ENCODE measurements at places on chromosomes 5 and 9.

- no peak for DNase-seq
Observed at GRCh38 chr5:131259326-131259725, 4.5 kb upstream of the CDC42SE2 start.

DNA sequence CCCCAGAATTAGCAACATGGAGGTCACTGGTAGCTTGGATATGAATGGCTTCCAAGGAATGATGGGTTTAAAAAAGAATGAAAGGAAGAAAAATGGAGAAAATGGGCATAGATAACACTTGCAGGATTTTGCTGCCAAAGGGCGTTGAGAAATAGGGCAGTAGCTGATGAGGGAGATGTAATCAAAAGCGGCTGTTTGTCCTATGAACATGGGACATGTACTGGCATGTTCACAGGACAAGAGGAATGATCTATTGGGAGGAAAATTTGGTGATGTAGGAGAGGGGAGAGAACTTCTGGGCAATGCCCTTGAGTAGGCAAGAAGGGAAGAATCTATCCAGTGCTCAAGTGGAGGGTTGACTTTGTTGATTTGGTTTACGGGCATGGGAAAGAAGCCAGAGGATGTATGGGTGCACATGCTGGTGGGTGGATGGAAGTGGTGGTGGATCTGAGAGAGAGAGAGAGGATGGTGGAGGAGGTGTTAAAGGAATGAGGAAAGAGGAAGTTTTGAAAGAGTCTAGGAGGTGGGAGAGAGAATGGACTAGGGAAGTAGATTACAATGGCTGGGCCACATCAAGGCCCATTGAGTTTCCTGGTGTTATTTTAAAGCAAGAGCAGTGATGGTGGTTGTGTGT lies 115.1 kb upstream of the MVB12B start:
- DNase-seq: no peak

DNA sequence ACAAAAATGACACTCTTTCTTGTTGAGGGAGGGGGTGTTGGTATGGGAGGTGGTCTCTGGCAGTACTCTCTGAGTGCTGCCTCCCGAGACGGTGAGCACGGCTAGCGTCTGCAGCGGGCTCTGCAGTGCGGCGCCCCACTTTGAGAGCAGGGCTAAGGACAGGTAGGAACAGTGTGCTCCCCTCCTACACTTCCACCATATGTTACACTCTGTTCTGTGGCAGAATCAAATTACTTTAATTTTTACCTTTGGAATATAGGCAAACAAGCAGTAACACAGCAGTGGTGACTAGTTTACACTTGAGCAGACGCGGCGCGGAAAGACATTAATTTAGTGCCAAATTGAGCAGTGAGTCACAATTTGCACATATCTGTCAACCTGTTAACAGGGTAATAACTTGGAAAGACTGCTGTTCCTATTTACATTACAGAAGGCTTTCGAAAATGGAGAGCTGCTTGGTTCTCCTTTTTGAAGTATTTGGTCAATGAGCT lies 136.3 kb downstream of the MED27 start:
- no peak for DNase-seq

- DNase-seq: no peak
Observed at GRCh38 chr9:89686126-89686525, 81.3 kb downstream of the GADD45G start.

- DNase-seq: no peak
Observed at GRCh38 chr9:86589273-86589672, 235.1 kb upstream of the TUT7 start.

- no peak for DNase-seq
Observed at GRCh38 chr5:39750661-39751060, 325.9 kb upstream of the DAB2 start.

DNA sequence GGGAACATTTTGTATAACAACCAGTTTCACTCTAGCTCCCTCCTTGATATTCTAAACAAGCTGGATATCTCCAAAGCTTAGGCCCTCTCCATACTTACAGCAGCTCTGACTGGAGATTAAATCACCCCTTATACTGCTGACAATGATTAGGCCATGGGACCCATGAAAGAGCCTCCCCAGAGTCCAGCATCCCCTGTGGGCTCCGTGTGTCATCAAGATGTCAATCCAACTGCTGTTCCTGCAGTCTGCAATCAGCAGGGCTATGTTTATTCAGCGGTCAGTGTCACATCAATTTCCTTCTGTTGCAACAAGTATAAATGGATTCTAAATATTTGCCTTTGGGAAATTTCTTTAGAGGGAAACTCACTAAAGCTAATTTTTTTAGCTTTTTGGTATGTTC lies 26.6 kb downstream of the PCDHAC2 start:
- DNase-seq: no peak

GRCh38 chr9:129150122-129150521 lies 27.9 kb downstream of the IER5L start:
- no peak for DNase-seq

- DNase-seq: no peak
Observed at GRCh38 chr9:109122726-109123621, 3.2 kb upstream of the TMEM245 start.

DNA sequence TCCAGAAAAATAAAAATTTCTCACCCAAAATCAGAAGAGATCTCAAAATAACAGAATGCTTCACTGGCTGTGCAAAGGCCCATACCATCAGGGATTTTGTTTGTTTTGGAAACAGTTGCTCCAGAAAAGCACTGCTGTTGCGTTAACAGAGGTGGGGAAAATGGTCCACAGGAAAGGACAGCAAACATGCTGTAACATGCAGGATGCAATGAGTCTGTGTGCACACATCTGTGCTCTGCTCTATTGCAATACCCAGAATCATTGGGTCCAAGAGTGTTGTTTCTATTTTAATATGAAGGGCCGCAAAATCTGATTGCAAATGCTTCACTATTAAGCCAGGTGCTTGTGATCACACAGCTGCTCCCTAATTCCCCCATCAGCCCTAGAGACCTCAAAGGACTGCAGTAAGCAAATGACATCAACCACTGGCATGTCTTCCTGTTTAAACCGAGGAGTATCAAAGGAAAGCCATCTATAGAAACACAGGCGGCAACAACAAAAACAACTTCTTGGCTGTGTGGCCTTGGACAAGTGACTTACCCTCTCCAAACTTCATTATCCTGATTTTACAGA lies 141.0 kb downstream of the DCP2 start:
- DNase-seq: no peak

DNA sequence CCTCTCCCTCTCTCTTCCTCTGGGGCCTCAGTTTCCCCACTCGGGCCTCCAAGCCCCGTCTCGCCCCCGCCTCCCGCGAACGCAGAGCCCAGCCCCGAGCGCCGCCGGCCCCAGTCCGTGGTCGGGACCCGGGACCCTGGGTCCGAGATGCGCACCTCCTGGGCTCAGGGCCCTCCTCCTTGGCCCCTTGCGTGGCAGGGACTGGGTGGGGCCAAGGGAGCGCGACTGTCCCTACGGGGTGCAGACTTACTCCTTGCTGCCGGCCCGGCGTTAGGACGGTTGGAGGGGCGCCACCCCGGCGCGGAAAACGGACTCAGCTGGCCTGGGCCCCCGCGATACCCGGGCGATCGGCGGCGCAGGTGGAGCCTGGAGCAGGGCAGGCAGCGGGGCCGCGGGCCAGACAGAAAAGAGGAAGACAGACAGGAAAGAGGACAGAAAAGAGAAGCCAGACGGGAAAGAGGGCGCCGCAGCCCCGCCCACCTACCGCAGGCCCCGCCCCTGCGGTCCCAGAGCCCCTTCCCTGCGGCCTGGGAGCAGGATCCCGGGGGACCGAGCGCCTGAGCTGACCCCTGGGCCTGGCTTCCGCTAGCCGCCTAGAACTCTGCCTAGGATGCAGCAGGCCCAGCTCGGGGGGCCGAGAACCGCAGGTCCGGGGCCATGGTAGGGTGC lies at the start of gene GBGT1:
GBGT1 (minus strand) TSS at position 411 of the 669 bp plus-strand sequence. CDS start 1,502 bp downstream, outside the sequence.
- no peak for DNase-seq

GRCh38 chr9:138046641-138047301 lies 169.2 kb downstream of the CACNA1B start:
- no peak for DNase-seq

GRCh38 chr9:105039175-105039799 lies 111.3 kb upstream of the ABCA1 start:
- DNase-seq: no peak

DNA sequence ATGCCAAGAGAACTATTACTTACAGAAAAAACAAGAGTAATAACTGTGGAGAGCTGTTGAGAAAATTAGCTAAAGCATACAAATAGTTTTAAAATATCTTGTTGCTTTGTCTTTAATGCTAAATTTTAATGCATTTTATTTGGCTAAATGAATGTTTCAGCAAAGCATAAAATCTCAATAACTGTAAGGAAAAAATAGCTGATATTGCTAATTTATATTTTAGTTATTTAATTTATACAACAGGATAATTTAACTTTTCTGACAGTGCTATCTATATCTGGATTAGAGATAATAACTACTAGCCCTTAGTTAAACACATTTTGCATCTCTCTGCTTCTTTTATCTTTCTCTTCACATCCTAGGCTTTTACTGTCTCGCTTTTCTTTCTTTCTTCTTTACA lies 1014.9 kb upstream of the COX7C start:
- DNase-seq: no peak

DNA sequence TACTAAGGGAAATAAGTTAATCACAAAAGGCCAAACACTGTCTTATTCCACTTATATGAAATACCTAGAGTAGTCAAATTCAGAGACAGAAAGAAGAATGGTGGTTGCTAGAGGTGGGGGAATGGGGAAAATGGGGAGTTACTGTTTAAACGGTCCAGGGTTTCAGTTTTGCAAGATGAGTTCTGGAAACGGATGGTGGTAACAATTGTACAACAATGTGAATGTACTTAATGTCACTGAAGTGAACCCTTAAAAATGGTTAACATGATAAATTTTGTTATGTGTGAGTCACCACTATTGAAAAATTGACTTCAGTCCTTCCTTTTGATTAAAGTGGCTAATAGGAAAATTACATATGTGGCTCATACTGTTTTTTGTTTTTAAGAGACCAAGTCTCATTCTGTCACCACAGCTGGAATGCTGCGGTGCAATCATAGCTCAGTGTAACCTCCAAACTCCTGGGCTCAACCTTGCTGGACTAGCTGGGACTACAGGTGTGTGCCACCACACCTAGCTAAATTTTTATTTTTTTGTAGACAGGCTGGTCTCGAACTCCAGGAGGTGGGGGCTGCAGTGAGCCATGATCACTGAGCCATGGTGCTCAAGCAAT lies 8.7 kb downstream of the UBQLN1 start:
- no peak for DNase-seq

- DNase-seq: no peak
Observed at GRCh38 chr5:135179308-135179980, 145.4 kb upstream of the PITX1 start.

DNA sequence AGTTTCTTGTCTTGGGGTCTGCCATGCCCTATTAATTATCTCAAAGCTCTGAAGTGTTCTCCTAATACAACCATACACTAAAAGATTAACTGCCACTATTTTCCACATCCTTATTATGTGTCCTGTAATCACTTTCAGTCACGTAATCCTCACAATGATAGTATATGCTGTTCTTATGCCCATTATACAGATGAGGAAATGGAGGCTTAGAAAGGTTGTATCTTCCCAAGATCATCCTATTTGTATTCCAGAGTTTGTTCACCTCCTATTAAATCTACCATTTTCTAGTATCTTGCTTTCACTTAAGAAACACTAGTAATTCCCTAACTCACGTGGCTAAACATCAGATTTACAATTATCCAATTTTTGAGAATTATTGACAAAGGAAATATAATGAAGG lies 2.9 kb upstream of the ARHGEF28 start:
- no peak for DNase-seq

DNA sequence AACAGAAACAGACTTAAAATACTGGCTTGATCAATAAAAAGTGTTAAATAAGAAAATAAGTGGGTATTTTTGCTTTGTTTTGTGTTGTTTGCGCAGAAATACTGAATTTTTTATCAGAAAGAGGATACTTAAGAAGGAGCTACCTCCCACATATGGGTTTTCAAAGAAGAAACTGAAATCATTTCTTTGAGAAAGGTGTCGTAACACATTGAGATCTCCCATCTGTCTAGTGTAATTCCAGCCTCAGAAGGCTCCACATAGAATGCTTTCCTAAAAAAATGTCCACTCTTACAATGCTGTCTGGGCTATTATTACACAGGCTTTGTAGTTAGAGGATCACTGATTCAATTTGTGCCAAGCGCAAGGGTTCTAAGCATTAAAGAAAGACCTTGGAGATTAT lies 226.2 kb downstream of the EPB41L4A start:
- DNase-seq: no peak

DNA sequence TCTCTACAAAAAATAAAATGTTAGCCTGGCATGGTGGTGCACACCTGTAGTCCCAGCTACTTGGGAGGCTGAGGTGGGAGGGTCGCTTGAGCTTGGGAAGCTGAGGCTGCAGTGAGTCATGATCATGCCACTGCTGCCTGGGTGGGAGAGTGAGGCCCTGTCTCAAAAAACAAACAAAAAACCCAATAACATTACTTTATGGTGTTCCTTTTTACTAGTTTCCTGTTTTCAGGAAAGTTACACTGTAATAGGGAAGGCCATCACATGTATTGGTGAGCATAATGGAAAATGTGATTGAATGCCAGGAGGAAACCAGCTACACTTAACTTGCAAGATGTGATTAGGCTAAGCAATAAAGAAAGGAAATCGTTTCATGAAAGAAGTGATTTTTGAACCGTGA lies 42.7 kb downstream of the SV2C start:
- DNase-seq: no peak

DNA sequence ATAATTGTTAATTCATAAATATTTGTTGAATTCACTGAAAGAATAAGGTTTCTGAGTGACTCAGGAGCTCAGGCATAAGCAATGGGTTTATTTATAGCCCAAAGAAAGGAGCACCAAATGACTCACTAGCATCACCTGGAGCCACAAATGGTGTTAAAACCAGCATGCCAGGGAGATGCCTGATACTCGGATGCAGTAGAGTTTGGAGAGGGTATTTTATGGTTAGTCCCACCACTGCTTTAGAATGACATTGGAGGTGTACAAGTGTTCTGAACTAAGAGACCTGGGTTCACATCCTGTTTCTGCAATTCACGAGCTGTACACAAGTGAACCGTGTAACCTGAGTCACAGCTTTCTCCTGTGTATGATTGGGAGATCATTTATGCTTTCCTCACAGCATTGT lies 25.2 kb downstream of the CCL28 start:
- DNase-seq: no peak

DNA sequence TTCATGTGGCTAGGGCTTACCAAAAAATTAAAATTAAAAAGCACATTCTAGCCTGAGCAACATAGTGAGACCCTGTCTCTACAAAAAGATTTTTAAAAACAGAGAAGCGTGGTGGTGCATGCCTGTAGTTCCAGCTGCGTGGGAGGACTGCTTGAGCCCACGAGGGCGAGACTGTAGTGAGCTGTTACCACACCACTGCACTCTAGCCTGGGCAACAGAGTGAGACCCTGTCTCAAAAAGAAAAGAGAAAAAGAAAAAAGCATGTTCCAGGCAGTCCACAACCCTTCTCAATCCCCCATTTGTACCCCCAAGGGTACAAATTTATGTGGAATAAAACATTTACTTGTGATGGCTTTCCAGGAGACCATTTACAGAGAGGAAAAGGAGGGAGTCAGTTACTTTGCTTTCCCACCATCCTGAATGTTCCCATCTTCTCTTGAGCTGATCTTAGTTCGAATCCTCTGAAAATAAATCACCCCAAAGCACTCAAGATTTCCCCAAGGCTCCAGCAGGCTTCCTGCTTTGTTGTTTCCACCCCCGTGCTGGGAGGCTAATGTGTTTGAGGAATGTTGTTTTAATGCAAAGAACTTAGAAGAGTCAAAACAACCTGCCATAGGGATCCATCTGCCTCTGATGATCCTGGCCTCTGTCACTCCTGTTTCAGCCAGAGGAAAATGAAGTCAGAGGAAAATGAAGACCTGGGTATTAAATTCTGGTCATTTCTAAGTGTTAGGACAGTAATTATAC lies 384.7 kb downstream of the BNC2 start:
- DNase-seq: no peak
